Stimulated activated CD8-positive, alpha-beta memory T cell treated with anti-CD3 and anti-CD28 coated beads, Interleukin-7, amount 100 ng/mL, for 48 hours (primary cell): ENCODE measurements at places on chromosomes 2 and 18.

GRCh38 chr18:24021505-24021904 lies 7.0 kb downstream of the TTC39C start:
- DNase-seq: no peak

DNA sequence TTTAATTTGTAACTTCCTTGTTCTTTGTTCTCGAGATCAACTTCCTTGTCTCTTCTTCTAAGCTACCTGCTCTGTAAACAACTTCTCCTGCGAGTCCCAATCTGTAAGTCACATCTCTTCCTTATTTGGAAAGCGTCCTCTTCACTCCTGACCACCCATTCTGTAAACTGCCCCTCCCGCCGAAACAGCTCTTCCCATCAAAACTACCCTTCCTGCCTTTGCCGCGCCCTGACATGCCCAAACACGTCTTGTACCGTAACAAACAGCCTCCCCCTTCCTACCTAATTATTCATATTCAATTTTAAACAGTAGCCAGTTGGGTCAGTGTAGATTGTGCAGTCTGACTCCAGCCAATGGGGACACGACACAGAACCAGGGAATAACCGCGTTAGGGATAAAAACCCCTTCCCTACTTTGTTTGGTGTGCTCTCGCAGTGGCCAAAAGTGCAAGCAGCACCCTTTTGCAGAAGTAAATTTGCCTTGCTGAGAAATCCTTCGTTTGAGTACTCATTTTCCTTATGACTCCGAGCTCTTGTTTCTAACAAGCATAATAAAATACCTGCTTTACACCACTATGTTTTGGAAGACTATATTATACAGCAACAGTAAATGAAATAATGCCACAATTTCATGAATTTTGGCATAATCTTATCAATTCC lies 39.8 kb downstream of the PIAS2 start:
- no peak for DNase-seq

DNA sequence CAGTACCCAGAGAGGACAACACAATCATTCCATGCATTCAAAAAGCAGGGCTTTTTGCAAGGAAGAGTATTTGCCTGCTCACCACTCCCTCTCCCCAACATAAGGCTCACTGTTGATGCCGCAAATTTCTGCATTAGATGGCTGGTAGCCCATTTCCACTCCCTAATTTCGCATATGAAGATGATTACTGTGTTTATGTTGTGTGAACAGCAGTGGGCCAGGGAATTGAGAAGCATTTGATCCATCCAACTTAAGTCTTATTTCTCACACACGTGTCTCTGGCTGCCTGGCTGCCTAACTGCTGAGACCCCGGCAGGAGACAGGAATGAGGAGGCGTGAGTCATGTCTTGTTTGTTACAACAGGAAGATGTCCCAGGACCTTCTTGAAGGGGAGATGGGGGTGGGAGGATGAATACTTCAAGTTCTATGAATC lies 294.1 kb downstream of the ALK start:
- no peak for DNase-seq

DNA sequence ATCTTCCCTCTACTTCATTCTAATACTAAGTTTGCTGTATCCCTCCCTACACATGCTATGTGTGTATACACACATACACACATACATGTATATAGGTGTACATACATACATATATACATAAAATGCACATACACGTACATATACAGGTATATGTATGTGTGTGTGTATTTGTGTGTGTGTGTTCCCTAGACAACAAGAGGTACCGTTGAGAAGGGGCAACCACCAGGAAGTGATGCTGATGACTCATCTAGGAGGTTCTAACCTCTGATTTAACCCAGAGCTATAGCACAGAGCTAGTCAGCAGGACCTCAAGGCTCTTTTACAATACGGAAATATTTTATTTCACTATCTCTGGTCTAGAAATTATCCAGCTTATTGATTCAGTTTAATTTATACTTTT lies 139.2 kb downstream of the LAMA3 start:
- DNase-seq: peak; percentile 13

DNA sequence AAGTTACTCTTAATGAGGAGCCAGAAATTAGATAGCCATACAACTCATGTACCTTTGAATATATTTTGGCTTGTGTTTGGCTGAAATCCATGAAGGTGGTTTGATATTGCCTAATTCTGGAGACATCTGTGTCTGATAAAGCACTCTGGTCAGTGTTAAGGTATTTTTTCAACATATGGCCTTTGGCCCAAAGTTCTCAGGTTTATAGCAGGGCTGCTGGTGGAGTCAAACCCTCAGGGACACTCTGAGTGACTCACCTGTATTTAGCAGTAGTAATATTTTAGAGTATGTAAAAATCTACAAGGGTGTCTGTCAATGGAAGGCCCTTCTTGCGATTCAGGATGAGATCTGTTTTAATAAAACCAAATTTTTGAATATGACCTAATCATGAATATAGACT lies 666.5 kb downstream of the SLC4A3 start:
- DNase-seq: no peak

DNA sequence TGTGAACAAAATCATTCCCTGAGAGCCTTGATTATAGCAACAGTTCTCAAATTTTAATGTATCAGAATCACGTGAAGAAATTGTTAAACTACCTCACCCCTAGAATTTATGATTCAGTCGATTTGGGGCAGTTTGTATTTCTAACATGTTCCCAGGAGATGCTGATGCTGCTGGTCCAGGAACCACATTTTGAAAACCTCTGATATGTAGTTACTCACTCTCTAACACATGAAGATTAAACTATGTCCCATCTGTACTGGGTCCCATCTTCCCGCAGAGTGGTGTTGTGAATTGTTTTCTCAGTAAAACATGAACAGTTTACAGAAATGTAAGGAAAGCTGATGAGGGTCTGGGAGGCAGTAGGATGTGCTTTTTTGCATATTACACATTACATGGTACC lies 223.1 kb downstream of the CDH20 start:
- DNase-seq: no peak

GRCh38 chr2:37575780-37576179 lies 95.7 kb downstream of the CDC42EP3 start:
- DNase-seq: no peak

DNA sequence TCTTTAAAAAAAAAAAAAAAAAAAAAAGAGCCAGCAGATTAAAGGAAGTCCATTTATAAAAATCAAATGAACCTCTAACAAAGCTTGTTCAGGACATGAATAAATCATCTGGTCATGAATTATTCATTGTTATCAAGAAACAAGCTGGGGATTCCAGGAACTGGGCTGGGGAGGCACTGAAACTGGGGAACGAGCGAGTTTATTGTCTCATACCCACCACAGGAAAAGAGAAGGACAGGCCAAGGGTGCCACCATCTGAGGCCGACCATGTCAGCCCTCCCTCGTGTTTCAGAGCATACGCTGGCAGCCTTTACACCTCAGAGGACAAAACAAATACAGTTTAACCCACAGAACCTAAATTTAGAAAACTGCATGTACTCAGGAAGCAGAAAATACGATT lies 164.2 kb downstream of the VWC2L start:
- DNase-seq: no peak

GRCh38 chr2:111186121-111186715 lies 65.5 kb downstream of the BCL2L11 start:
- no peak for DNase-seq

GRCh38 chr2:241153616-241154015 lies 3.3 kb downstream of the PPP1R7 start:
- no peak for DNase-seq

- DNase-seq: no peak
Measured at GRCh38 chr2:120161190-120161589, 62.0 kb downstream of the TMEM185B start.

GRCh38 chr18:28108254-28108653 lies 68.7 kb downstream of the CDH2 start:
- DNase-seq: no peak

DNA sequence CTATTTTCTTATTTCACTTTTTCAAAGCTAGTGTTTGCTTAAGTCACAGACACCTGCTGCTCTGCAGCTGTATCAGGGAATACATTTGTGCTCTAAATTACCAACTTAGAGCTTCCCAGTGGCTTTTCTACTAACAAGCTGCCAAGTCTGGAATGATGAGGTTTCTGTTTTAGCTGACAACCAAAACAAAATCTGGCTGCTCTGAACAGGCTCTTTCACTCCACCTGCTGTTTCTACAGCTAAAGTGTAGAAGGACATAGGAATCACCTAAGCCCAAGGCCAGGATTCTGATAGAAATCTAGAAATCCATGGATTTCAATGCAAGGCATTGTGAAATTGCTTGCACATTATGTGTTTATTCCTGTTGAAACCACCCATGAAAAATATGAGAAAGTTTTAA lies 201.2 kb downstream of the SUCLG1 start:
- no peak for DNase-seq

- DNase-seq: no peak
Measured at GRCh38 chr18:59893971-59894370, 5.8 kb upstream of the PMAIP1 start.

DNA sequence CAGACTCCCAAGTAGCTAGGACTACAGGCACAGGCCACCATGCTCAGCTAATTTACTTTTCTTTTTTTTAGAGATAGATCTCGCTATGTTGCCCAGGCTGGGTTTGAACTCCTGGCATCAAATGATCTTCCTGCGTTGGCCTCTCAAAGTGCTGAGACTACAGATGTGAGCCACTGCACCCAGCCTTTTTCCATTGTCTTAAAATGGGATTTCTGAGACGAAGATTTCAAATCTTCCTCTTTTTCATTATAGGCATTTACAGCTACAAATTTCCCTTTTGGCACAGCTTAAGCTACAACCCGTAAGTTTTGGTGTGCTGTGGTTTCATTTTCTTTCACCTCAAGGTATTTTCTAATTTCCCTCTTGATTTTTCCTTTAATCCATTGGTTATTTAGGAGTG lies 8.6 kb downstream of the GNLY start:
- no peak for DNase-seq

GRCh38 chr2:194223218-194223617 lies 1433.8 kb upstream of the SLC39A10 start:
- DNase-seq: no peak

DNA sequence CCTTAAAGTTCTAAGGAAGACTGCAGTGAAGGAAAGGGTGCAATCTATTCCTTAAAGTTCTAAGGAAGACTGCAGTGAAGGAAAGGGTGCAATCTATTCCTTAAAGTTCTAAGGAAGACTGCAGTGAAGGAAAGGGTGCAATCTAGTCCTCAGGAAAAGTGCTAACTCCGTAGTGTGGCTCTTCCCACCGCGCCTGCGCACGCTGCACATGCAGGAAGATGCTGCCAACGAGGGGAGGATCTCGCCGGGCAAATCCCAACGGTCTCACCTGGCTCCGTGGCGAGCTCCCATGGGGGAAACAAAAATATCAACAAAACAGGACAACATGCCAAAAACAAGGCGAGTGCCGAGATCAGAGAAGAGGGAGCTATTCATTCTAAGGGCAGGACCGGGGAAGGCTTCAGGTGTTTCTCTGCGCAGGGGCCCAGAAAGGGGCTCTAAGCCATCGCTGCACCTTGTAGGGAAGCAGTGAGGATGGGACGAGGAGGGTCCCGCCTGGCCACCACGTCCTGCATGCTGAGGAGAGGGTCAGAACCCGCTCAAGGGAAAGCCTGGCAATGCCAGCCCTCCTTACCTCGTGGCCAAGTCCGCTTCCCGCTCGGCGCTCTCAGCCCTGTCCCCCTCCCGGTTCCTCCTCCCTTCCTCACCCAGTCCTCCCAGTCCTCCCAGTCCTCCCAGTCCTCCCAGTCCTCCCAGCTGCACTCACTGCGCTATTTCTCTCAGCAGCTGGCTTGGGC lies 24.5 kb downstream of the TIMM21 start:
- DNase-seq: no peak

- no peak for DNase-seq
Measured at GRCh38 chr2:129877795-129878775, 101.4 kb upstream of the RAB6C start.
